Thyroid gland (tissue), 4 donors: ENCODE measurements at places on chromosomes 7 and 10. TPM values are rescaled to one million over a fixed set of nuclear protein-coding genes. Genes with fewer than 3 reads are reported as not detected.

GRCh38 chr10:124560377-124561105 lies 98.9 kb downstream of the LHPP start:
- DNase-seq, result no peak

DNA sequence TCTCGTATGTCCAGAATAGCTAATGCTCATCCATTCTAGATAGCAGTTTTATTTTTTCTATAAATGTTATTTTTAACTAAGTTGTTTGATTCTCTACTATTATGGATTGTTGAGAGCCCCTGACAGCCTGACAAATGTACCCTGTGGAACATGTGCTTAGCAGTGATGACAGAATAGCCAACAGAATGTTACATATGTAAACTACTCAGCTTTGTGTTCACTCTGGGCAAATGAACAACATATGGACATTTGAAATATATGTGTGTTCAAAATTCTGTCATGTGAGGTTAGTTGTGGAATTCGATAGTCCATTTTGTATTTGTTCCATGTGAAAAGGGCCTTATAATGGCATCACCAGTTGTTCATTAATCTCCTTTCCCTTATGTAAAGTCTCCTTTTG lies 199.7 kb downstream of the EXOC4 start:
- no peak for DNase-seq

GRCh38 chr10:2556883-2557282 lies 510.5 kb upstream of the PFKP start:
- DNase-seq, result no peak

DNA sequence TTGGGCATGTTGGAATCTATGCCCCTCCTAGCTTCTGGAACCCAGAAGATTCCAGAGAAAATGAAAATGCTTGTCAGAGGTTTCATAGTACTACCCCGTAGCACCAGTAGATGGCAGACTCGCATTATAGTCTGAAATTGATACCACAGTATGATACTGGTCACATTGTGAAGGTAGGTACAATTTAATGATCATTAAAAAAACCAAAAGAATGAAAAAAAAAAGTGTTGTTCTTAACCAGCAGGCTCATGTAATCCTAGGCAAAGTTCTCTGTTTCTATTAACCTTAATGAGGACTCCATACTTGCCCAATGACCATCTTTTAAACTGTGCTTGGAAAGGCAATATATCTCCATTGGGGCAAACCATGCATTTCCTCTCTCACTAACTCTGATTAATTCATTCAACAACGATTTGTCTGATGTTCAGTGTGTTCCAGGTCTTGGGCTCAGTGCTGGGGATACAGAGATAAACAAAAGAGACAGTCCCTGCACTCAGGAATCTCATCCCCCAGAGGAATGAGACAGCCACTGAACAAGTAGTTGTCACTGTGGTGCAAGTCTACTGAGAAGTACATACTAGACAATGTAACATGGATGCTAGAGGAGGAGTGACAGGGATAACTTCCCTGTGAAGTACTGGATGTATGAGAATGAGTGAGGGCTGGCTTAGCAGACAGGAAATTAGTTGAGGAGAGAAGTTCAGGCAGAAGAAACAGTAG lies 223.5 kb upstream of the PHYHIPL start:
- DNase-seq, result peak; percentile 44

DNA sequence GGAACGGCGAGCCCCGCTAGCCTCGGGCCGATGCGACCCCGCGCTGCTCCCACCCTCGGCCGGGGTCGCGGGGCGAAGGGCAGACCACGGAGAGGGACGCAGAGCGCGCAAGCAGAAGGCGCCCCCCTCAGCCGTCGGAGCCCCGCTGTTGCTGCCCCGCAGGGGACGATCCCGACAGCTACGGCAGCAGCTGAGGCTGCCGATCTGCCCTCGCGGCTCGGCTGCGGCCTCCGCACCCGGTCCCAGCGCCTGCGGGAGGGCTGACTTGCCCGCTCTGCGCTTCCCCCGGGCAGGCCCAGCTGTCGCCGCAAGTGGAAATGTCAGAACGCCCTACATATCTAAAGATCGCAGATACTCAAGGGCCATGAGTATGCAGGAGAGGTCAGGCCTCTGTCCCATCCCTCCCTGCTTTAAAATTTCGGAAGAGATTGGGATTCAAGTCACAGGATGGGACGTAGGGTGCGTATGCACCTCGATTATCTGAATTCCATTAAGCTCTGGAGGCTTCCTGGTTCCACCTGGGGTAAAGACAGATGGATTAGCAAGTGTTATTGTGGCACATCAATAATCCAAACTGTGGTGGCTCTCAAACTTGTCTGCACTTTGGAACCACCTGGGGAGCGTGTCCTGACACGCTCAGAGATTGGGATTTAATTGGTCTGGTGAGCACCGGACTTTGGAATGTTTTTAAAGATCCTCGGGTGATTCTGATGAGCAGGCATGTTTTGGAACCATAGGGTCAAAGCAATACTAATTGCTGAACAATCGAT lies at the start of gene CRPPA:
Gene CRPPA (minus strand): TSS at position 206 of the 770 bp plus-strand sequence. CDS start 216 bp downstream, outside the sequence.
- DNase-seq, result peak; percentile 38

GRCh38 chr10:77835669-77836086 lies 90.9 kb downstream of the DLG5 start:
- DNase-seq, result peak; percentile 90

GRCh38 chr7:121570365-121570764 lies 174.3 kb upstream of the FAM3C start:
- DNase-seq, result no peak

DNA sequence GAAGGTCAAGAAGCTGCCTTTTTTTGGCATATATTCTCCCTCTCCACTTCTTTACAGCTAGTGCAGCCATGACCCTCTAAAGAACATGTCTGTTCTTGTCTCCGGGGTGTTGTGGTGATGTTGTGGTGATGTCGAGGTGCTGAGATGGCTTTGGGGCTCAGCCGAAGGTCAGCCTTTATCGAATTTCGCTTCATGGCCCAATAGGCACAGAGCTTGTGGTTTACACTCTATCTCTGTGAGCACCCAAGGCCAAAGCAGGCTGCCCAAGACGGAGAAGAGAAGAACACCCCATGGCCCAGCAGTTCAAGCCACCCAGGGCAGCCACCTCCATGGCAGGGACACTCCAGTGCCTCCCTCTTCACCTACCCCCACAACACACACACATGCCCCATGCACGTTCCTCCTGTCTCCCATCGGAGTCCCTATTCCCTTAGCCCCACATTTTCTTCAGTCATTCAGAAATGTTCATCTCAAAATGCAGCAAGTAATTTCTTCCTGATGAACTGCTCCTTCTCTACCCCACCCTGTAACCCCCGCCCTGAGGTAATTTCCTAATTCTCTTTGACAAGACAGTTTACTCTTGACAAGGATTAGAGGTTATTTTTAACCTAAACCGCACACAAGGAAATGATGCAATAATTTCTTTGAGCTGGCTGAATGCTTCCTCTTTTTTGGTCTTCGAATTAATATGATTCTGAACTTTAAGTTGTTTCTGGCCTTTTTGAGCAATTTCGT lies 18.6 kb upstream of the ADRB1 start:
- no peak for DNase-seq

GRCh38 chr7:20290505-20291111 lies 40.1 kb upstream of the ITGB8 start:
- DNase-seq, result no peak

- DNase-seq, result no peak
Observed at GRCh38 chr7:144957998-144958397, 122.1 kb upstream of the TPK1 start.

DNA sequence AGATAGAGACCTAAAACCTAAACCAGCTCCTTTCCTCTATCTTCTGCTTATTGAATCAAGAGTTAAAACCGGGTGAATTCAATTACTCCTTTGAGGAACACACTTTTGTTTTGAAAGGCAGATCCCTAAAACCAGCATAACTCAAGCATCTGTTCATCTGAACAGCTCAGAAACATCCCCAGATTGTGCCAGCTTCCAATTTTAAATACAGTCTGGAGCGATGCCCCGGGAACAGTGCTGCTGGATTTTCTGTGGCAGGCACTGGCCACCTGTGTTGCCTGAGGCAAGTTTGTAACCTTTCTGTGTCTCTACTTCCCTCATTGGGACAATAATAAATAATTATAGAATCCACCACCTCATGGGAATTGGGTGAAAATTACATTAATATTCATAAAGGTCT lies 281.4 kb upstream of the NFE2L3 start:
- DNase-seq, result no peak

- no peak for DNase-seq
Observed at GRCh38 chr7:131927770-131928423, 371.5 kb upstream of the PODXL start.

DNA sequence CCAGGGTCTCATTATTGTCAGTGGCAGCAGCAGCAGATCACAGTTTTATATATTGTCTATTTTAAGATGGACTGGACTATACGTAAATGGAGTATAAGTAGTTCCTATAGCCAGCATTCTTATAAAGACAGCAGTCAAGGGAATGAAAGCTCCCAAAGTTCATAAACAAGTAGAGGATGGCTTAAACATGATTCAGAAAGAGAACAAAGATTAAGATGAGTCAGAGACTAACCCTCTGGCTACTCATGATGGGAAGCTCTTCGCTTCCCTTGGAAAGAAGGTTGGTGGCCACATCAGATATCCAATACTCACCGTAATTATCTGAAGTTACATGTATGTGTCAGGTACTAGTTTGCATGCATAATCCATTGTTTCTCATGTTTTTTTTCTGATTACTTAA lies 277.0 kb downstream of the INHBA start:
- no peak for DNase-seq

DNA sequence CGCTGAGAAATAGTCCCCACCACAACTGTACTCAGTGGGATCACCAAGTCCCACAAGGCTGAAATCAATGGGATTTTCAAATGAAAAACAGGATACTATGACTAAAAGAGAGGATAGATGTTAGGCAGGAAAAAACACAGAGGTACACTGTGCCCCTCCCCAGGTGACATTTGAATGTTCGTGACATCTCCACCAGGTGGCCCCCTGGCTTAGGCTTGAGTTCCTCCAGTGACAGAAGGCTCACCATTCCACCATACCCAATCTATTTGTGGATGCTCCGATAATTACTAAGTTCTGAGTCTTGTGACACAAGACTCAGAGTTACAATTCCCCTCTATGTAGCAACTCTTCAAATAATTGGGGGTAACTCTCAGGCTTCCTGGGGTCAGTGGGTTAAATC lies 77.5 kb upstream of the KCNMA1 start:
- DNase-seq, result no peak

- no peak for DNase-seq
Observed at GRCh38 chr7:22995011-22995410, 18.9 kb downstream of the HYCC1 start.

DNA sequence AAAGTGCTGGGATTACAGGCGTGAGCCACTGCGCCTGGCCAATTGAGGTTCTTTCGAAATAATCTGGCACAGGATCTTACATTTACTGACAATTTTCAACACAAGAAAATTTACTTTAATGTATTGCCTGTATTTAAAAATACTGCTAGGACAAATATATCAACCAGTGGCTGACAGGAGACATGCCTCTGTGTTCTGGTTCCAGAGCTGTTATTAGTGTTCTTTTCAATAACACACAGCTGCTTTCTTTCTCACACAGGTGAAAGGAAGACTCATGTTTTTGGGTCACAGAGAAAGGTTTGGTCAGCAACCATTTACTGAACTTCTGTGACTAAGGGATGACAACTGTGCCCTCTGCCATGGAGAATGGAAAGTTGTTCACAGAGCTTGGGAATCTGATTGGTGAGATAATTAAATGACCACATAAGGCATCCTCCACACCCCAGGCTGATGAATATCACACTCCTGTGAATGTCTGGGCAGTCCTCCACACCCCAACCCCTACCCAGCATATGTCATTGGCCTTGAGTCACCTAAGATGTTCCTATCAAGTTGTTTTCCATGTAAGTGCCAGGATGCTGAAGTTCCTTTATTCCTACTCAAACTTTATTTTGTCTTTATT lies 180.1 kb downstream of the RAPGEF5 start:
- DNase-seq, result no peak

- DNase-seq, result no peak
Observed at GRCh38 chr7:143934526-143935325, at the start of gene OR2F2. Gene OR2F2, plus strand, starts transcription at chr7:143935233. Its CDS starts 0 bp downstream, at chr7:143935233.

- DNase-seq, result no peak
Observed at GRCh38 chr7:15936991-15937390, 250.5 kb upstream of the MEOX2 start.

DNA sequence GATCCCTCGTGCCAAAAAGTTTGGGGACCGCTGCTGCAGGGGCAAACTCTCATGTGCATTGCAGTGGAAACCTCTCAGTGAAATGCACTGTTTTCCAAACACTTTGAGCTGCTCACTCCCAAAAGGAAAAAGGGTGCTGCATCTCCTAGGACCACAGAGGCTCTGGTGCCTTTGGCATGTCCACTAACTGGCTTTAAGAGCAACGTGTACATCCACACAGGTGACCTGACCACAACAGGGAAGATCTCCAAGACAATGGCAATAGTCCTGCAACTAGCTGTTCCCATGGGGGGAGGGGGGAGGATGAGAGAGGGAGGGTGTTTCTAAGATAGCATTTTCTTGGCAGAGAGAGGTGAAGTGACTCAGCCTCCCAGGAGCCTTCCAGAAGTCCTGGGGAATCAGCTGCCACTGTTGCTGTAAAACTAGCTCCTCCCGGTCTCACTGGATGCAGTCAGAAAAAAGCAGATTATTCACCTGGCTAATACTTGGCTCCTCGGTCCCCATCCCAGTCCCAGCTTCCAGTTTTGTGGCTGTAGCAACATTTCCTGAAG lies 181.7 kb downstream of the HECW1 start:
- no peak for DNase-seq

NUPR2 gene
- 38.5 TPM for total RNA-seq

INHBA gene
- 3.0 TPM for total RNA-seq

CHST3 gene
- total RNA-seq, result 15.5 TPM

CTAGE6 gene
- total RNA-seq, result not detected

EIF5AL1 gene
- total RNA-seq, result not detected

CRYGN gene
- 27.5 TPM for total RNA-seq

RNF148 gene
- total RNA-seq, result 3.6 TPM

MRPS17 gene
- 11.2 TPM for total RNA-seq

TUBAL3 gene
- not detected for total RNA-seq

RSPH10B gene
- total RNA-seq, result 1.3 TPM

CPXM2 gene
- total RNA-seq, result 8.0 TPM

R3HCC1L gene
- 15.9 TPM for total RNA-seq

ITIH5 gene
- total RNA-seq, result 18.9 TPM

SAMD9L gene
- total RNA-seq, result 17.4 TPM

ZNF487 gene
- 21.7 TPM for total RNA-seq

PTPN20 gene
- 5.8 TPM for total RNA-seq

RNF32 gene
- 1.1 TPM for total RNA-seq

INA gene
- total RNA-seq, result not detected

CLDN4 gene
- total RNA-seq, result 208 TPM

CDHR3 gene
- total RNA-seq, result 7.2 TPM

LRIT1 gene
- total RNA-seq, result not detected
